GM18507 (cell line): ENCODE measurements at places on chromosomes 2 and 18.

DNA sequence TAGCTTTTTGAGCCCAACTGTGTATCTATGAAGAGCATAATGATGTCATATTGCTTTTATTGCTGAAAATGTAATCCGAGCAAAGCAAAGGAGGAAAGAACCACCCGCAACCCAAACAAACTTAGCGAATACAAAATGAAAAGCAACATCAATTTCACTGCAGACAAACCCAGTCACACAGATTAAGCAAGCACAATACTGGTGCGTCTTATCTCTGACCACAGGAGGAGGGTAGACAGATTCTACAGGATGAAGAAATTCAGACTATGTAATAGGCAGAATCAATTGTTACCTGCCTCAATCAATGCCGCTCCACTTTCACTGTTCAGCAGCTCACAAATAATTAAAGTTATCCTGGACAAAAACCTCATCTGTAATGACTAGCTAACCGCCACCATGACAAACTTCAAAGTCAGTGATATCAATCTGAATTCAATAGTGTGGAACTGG lies 115.5 kb upstream of the SP3 start:
- DNase-seq: no peak

GRCh38 chr2:141522048-141522447 lies 608.8 kb downstream of the LRP1B start:
- no peak for DNase-seq

GRCh38 chr2:55169915-55170314 lies 62.2 kb downstream of the CLHC1 start:
- DNase-seq: no peak

- no peak for DNase-seq
Measured at GRCh38 chr18:75854808-75855207, 427.3 kb upstream of the SMIM21 start.

DNA sequence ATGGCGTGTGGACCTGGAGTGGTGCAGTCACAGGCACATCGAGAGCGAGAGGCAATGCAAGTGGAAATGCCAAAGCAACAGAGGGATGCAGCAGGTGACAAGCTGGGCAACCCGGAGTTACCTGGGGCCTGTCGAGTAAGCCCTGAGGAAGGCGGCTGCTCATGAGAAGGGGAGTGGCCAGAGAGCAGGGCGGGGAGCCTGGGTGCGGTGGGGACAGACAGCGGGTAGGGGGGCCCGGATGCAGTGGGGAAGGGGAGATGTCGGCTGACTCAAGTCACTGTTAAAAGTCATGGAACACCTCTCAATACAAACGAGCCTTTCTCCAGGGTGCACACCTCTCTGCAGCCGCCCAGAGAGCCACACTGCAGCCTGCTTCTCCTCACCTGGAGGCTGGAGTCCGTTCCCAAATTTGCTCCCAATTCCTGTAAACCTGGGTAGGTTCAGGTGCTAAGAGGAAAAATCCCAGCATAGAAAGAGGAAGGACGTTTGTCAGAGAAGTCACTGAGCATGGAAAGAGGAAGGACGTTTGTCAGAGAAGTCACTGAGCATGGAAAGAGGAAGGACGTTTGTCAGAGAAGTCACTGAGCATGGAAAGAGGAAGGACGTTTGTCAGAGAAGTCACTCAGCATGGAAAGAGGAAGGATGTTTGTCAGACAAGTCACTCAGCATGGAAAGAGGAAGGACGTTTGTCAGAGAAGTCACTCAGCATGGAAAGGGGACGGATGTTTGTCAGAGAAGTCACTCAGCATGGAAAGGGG lies 71.7 kb upstream of the TWIST2 start:
- no peak for DNase-seq

DNA sequence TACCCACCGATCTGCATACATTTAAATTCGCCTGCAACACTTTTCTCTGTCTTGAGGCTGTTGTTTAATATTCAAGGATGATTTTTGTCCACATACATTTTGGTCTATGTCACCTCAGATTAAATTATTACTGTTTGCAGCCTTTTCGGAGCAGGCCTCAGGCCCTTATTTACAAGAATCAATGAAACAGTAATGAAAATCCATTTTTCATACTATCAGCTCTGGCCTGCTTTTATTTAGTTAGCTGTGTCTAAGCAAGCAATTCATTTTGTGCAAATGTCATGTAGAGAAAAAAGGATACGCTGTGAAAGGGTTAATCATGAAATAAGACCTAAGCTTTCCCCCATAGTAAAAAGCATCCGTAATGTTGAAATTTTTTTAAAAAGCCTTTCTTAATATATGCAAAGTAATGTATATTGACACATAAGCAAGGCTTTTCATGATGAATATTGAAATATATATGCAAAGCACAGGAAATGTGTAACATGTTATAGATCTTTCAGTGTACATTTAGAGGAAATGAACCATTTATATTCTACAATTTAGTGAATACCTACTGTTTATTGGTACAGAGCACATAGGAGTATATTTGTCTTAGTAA lies 1135.3 kb upstream of the ZEB2 start:
- no peak for DNase-seq

GRCh38 chr18:36633961-36634412 lies 194.8 kb downstream of the TPGS2 start:
- no peak for DNase-seq

DNA sequence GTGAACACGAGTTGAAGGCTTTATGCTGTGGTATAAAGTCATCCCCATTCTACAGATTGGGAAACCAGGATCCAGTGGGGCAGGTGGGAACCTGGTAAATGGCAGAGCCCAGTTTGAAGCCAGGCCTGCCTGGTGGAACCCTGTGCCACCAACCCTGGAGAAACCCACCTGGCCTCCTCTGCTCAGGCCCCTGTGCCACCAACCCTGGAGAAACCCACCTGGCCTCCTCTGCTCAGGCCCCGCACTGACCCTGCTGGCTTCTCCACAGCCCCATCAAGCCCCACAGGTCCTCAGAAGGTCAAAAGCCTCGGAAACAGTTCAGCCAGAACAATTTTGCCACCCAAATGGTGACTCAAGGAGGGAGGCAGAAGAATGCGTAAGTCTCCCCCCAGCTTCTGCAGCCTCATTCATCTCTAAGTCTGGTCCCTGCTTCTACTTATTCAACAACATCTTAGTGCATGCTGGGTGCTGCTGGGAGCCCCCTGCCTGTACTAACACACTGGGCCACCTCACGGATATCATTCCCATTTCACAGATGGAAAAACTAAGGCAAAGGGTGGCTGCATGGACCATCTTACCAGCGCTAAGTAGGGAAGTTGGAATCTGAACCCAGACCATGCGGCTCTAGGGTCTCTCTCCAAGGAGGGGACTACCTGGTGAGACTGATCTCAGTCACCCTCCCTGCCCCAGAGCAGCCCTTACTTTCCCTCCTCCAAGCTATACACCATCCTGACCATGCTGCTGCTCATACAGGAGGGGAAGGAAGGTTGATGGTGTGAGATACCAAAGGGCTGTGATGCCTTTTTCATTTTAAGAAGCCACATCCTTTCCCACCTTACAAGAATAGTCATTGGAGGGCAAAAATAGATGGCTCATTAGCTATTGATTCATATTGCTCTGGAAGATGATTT lies 93.7 kb upstream of the ID2 start:
- DNase-seq: no peak

DNA sequence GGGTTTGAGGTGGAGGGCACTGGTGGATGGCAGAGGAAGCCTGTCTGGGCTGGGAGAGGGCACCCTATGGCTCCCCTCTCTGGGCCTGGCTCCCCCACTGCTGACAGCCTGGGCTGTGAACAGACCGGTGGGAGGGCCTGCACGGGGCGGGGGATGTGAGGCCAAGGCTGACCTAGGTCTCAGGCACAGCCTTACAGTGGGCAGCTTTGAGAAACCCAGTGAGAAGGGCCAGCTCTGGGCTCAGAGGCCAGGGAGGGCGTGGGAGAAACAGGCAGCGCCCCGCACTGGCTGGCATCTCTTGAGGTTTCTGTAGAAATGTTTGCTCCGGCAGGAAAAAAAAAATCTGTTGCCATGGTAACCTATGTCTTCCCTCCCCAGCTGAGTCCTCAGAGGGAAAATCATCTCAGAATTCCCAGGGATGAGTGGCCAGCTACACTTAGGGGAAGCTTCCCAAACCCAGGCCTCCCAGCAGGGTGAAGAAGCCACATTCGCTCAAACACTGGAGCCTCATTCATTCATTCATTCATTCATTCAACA lies 71.7 kb upstream of the TAF1B start:
- no peak for DNase-seq
